Muscle of arm (tissue), 14 donors: ENCODE measurements at places on chromosomes 12 and 14. TPM values are rescaled to one million over a fixed set of nuclear protein-coding genes. Genes with fewer than 3 reads are reported as not detected.

Gene DPY19L2
- 10.1 TPM for polyA plus RNA-seq

Gene SLC39A2
- polyA plus RNA-seq = not detected

Gene TTC6
- polyA plus RNA-seq = 0.16 TPM

Gene TCL1B
- polyA plus RNA-seq = not detected

Gene LACRT
- not detected for polyA plus RNA-seq

Gene TMEM52B
- polyA plus RNA-seq = 0.04 TPM

Gene COX6A1
- polyA plus RNA-seq = 114 TPM

GRCh38 chr12:121748571-121749265, 36.2 kb downstream of the TMEM120B start:
- DNase-seq = no peak

GRCh38 chr14:89957376-89957775, 1.6 kb downstream of the TDP1 start:
- no peak for DNase-seq

DNA sequence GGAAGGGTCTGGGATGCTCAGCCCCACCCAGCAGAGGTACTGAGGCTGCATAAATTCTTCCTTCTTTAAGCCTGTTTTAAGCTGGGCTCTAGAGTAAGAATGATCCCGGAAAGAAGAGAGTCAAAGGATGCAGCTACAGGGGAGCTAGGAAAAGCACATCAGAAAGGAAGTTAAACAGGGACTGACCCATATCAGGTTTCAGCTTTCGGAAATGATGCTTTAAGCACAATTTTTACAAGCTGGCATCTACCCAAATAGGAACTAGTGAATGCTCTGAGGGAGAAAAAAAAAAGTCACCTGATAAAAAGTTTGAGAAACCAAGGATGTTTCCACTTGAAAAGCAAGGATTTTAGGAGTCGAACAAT, 22.0 kb downstream of the TSPAN8 start:
- no peak for DNase-seq

DNA sequence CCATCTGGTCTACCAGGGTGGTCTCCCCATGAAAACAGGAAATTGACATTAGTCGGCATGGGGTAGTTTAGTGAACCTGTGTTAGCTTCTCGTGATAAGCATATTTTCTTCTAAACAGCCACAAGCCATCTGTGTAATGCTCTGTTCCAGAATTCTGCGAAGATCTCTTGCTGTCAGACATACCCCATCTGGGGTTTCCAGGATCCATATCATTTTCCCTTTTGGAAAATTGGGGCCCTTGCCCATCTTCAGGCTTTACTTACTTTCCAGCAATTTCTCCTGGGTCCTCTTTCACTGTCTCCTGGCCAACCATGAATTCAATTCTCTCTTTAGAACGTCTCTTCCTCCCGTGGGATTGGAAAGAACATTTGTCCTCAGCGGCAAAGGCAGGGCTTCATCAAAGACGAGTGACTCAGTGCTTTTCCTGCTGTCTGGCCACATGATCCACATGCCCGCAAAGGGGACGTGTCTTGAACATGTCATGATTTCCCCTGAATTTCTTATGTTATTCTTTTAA, 21.4 kb upstream of the NCOR2 start:
- DNase-seq = no peak

DNA sequence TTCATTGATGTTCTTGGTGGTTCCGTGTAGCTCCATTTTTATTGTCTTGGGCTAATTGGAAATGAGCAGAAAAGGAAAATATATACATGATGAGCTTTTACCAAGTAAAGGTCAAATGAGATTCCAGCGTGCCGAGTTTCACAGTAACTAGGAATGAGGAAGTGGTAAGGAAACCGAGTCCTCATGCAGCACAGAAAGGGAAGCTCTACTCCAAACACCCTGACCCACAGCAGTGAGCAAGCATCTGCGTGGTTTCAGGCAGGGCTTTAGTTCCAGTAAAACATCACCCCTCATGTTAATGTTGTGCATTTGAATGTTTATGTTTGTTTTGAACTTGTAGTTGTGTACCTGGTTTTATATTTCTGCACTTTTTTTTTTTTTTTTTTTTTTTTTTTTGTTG, 208.0 kb downstream of the SLC41A2 start:
- DNase-seq = no peak

DNA sequence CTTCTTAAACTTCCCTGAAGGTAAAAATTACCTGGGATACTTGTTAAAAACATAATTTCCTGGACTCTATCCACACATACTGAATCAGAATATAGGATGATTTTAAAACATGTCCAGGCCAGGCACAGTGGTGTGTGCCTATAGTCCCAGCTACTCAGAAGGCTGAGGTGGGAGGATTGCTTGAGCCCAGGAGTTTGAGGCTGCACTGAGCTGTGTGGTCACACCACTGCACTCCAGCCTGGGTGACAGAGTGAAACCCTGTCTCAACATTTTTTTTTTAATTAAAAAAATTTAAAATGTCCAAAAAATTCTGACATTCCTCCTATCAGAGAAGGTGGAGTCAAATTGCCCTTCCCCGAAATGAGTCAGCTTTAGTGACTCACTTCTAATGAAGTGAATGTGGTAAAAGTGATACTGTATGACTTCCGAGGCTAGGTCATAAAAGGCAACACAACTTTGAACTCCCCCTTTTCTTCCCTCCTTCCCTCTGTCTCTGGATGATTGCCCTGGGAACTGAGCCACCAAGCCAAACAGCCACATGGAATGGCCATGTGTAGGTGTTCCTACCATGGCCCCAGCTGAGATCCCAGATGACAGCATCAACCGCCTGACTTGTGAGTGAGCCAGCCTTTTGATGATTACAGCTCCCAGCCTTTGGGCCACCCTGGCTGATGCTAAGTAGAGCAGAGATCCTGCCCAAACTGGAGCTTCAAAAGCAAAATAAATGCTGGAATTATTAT, 36.3 kb downstream of the LIMA1 start:
- no peak for DNase-seq

DNA sequence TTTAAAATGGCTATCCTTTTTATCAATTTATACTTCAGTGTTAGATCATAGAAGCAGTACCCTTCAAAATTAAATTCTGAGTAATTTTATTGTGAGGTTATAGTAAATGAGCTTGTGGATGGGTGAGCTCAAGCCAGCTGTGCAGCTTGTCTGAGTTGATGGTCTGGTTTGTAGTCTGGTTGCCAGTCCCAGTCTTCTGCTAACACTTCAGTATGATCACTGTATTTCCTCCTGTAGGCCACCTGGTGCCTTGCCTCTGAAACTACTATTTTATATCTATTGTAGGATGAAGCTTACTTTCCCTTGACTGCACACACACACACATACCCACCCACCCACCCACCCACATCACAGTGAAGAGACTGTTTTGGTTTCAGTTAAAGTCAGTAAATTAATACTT, 496.4 kb downstream of the PCNX1 start:
- DNase-seq = no peak

DNA sequence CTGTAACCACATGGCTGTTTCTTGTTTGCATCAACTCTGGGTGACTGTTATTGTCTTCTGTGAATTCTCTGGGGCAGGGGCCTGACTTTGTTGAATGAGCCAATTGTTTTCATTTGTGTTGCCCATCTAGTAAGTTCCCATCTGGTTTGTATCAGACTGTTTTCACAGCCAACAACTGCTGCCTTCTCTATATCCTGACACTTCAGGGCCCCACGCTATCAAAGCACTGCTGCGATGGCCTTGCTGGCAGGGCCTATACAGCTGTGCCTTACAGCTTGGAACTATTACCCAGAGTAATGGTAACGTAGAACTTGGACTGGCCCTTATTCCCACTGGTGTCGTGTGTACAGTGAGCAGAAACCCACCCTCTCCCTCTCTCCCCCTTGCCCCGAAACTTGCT, 104.3 kb upstream of the DACT1 start:
- DNase-seq = peak; percentile 20

DNA sequence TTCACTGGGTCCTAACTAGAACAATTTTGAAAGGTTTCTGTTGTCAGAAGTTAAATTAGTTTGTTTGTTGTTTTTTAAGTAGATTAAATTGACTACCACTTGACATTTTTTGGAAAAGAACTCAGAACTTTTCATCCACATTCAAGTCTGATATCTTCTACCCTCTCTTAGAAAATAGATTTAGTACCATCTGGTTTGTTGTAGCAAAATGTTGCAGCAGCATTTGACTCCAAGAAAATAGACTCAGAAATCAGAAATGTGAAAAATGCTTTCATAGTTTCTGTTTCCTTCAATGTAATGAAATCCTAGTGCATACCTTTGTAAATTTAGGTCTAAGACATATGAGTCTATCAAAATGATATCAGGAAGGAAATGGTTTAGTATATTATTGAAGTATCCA, 256.3 kb upstream of the CLEC14A start:
- DNase-seq = no peak

DNA sequence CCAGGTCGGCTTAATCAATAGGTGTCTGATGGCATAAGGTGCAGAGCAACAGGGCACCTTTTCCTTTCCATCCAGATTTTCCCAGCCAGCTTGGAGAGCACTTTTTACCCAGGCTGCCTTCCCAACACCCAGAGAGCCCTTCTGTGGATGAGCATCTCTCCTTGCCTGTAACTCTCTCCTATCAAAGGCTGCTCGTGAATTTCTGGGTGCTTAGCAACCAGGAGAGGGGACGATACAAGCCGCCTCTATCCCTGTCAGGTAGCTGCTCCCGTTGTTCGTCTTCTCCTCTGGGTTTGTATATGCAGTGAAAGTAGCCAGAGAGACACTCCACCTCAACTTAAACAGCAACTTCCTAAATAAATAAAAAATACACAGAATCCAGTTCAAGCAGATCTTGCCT, 124.2 kb downstream of the CACNA1C start:
- DNase-seq = no peak

GRCh38 chr12:127144770-127145169, 1122.2 kb upstream of the TMEM132C start:
- no peak for DNase-seq

DNA sequence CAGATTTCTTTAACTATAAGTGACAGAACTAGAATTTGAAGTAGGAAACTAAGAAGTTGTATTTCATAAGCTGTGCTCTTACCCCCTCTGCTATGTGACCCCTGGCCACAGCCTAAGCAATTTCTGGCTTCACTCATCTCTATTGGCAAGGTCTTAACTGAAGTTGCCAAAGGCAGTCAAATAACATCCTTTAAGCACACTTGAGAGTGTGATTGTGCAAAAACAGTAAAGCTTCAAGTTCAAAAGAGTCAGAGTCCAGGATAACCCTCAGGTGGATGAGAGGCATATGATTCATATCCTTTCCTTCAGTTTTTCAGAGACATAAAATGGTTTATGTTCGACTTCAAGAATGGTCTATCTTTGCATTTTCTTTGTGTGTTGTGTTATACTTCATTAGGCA, 45.2 kb downstream of the GRIP1 start:
- no peak for DNase-seq

DNA sequence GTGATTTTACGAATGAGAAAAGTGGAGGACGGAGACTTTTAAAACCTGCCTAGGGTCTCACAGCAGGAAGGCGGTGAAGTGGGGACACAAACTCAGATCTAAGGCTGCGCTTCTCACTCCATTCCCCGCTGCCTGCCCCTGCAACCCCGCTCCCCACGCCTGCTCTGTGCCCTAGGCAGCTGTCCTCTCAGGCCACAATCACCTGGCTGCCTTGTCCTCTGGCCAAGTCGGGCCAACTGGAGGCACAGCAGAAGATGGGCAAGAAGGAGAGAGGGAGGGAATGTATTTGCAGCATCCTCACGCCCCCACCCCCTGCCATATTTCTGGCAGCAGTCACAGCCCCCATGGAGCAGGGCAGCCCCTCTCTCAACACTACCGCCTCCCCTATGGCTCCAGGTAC, 94.9 kb downstream of the CHGA start:
- DNase-seq = no peak

- DNase-seq = no peak
Observed at GRCh38 chr14:61561657-61562276, 133.5 kb upstream of the HIF1A start.

GRCh38 chr12:66716522-66716921, 37.6 kb upstream of the GRIP1 start:
- no peak for DNase-seq

DNA sequence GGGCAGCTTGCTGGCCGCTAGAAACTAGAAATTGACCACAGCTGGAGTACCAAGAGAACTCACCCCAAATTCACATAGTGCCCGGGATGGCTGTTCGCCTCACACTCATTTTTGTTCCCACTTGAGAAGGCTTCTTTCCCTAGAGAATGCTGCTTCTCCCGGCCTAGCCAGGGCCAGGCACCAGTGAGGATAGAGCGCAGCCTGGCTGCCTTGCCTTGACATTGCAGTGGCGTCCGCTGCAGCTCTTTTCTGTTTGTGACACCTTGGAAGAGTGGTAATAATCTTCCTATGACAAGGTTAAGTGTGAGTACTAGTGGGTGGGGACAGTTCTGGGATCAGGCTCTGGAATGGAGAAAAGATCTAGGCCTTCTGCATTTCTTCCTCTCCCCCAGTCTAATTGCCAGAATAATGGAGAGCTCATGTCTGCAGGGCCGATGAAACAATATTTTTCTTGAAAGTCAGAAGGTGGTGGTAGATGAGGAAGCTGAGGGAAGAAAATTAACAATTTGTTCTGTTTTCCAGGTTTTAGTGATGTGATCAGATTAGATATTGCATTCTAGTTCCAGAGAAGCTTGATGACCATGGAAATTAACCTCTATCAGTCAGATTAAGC, 3.7 kb downstream of the TMEM253 start:
- DNase-seq = peak; percentile 78

GRCh38 chr14:91396013-91396660, 21.5 kb downstream of the CCDC88C start:
- DNase-seq = no peak

GRCh38 chr14:53538316-53538881, 385.3 kb upstream of the DDHD1 start:
- no peak for DNase-seq
